Activated CD4-positive, alpha-beta T cell treated with anti-CD3 and anti-CD28 coated beads, Interleukin-2, amount 10 ng/mL, durations not matched to agents 24 days and 14 days (primary cell): ENCODE measurements at places on chromosomes 1 and 21. TPM values are rescaled to one million over a fixed set of nuclear protein-coding genes. Genes with fewer than 3 reads are reported as not detected.

The LAX1 gene
- total RNA-seq: 13.4 and 15.1 TPM in 2 replicates

GRCh38 chr1:228009828-228010775, 3.3 kb downstream of the WNT3A start:
- H3K4me3 ChIP-seq: peak overlapping the region; percentile 72
- H3K36me3 ChIP-seq: no peaks in the 10 kb centered on the region
- no peak for DNase-seq

DNA sequence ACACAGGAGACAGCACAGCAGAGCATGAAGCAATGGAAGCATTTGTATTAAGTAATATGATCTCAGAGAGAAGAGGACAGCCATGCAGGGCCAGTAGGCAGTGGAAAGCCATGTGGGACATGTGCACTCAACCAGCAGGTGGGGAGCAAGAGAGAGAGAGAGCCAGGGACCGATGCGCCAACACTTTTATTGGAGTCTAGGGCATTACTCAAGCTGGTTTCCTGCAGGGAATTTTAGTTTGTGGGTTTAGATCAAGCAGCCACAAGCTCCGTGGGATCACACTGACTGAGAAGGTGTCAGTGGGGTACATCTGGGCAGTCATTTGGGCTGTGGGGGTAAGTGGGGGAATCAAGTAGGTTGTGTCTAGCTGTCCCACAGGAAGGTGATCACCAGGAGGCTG, 137.1 kb downstream of the PCBP3 start:
- H3K36me3 ChIP-seq: peaks cover 11% of the 10 kb centered on the region
- no peak overlapping the region for H3K27ac ChIP-seq
- no peaks in the 10 kb centered on the region for H3K4me1 ChIP-seq
- peak; percentile 46 for DNase-seq

DNA sequence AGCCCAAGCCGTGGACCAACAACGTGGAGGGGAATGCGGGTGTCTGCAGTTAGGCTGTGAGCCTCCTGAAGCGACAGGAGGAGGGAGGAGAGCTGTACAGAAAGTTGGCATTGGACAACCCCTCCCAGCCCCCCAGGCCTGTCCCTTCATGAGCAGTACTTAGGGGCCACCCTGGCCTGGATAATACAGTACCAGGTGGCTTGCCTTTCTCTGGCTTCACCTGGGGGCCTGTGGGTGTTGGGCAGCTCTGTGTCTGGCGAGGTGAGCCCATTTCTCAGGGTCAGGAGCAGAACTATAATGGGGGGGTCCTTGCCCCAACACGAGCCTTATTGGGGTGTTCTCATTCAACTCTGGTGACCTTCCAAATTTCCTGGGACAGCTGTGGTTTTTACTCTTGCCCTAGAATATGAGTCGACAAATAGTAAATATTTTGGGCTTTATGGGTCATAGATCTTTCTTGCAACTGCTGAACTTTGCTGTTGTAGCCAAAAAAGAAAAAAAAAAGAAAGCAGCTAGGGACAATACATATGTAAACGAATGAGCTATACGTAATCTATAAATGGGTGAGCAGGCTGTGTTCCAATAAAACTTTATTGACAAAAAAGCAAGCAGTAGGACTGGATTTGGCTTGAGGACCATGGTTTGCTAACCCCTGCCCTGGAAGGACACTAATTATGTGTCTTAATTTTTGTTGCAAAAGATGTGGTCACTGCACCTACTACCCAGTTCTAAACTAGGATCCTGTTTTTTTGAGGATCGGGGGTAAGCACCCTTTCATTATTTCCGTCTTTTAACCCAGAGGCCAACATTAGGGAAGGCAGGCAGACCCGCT, 11.4 kb downstream of the COQ8A start:
- DNase-seq: peak; percentile 47
- peaks cover 11% of the 10 kb centered on the region for H3K36me3 ChIP-seq
- H3K4me3 ChIP-seq: no peak overlapping the region
- H3K27ac ChIP-seq: no peak overlapping the region

The FALEC gene
- not detected in 2 replicates for total RNA-seq

DNA sequence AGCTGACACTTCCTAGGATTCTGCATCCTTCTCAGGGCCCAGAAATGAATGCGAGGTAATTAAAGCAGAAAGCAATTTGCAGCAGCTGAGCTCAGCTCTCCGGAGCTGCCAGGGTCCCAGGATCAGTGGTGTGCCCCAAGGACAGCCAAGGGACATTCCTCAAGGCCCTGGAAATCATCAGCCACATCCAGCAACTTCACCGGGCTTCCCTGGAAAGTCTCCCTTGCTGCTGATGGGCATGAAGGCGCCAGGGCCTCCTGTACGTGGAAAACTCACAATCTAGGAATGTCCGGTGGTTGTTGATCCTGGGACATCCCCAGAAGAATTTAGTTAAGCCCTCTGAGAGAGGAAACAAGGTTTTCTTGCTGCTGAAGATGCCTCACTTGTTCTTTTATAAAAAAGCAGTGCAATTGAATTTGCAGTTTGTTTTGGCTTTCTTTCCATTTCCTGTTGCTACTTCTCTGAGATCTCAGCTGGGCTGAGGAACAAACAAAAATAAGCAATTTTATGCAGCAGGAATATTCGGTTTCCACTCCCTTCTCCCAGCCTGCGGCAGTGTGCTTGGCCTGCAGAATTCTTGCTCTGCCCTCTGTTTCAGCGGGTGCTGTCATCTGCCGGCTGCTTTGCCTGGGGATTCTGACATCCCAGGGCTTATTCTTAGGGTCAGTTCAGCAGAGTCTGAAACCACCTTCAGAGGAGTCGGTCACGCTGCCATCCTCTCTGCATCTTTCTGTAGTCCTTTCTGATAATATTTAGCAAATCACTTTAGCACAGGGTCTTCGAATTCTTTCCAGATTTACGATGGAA, 85.9 kb downstream of the TCP10L start:
- H3K27me3 ChIP-seq: no peaks in the 10 kb centered on the region
- no peak overlapping the region for H3K4me3 ChIP-seq
- peaks cover 6% of the 10 kb centered on the region for H3K4me1 ChIP-seq
- H3K27ac ChIP-seq: no peak overlapping the region
- H3K36me3 ChIP-seq: no peaks in the 10 kb centered on the region

- peaks cover 13% of the 10 kb centered on the region for H3K27me3 ChIP-seq
- no peak for DNase-seq
- H3K4me1 ChIP-seq: peaks cover 3% of the 10 kb centered on the region
- H3K27ac ChIP-seq: no peak overlapping the region
- H3K4me3 ChIP-seq: no peak overlapping the region
These were observed 46.8 kb upstream of the TSPAN2 start for GRCh38 chr1:115136106-115136505.
